Right kidney (tissue), 9 donors: ENCODE measurements at places on chromosomes 6 and 20.

GRCh38 chr6:144377586-144378210, 92.6 kb downstream of the UTRN start:
- no peak for DNase-seq

DNA sequence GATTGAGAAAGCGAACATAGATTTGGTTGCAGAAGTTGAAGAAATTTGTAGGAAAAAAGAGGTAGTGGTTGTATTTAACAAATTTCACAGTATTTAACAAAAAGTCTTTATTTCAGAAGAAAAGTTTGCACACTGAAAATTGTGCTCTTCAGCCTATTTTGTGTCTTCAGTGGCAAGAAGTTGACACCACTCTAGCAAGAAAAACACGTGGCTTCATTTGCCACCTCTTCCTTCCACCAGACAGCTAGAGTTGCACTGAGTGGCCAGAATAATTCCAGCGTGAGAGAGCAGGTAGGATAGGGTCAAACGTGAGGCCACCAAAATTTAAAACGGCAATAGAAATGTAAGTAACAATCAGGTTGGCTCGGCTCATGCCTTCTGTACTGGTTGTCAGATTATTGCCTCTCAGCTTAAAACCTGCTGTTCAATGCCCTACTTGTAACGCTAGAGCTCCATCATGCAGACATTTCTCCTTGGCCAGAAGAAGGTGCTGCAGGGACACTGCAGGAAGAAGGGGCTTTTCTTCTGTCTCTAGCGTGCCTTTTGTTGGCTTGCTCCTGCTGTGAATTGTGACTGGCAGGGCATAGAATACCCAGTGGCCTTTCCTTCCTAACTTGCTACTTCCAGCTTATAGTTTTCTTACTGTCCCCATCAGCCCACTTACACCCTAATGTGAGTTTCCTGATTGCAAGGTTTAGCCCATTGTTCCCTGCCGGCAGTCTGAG, 12.1 kb downstream of the TRAPPC3L start:
- DNase-seq = no peak

GRCh38 chr6:26043384-26044139, 43.7 kb upstream of the HFE start:
- DNase-seq = peak; percentile 86

- no peak for DNase-seq
These were observed 542.9 kb upstream of the IMPG1 start for GRCh38 chr6:76615395-76615794.

DNA sequence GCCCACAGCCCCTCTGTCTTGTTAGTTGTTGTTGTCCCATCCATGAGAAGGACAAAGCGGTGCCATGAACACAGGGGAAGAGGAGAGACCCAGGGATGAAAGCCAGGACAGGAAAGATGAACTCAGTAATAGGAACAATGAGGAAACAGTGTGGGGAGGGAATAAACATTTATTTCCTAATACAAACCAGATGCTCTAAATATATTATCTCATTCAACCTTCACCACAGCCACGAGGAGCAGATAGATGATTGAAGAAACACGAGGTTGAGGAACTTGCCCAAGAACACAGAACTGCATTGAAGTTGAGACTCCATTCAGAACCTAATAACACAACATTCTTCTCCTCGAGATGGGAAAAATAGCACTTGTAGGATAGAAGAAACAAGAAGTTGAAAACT, 53.0 kb upstream of the AIG1 start:
- DNase-seq = no peak

- no peak for DNase-seq
These were observed 387.9 kb downstream of the ADGRB3 start for GRCh38 chr6:69022993-69023392.
